Upper lobe of right lung (tissue), 1 donor: ENCODE measurements at places on chromosomes 16 and 17. TPM values are rescaled to one million over a fixed set of nuclear protein-coding genes. Genes with fewer than 3 reads are reported as not detected.
A peak's percentile ranks its signal among the peaks of the same experiment; 100 is the strongest.

Gene NDEL1
- 80.6 TPM for total RNA-seq

DNA sequence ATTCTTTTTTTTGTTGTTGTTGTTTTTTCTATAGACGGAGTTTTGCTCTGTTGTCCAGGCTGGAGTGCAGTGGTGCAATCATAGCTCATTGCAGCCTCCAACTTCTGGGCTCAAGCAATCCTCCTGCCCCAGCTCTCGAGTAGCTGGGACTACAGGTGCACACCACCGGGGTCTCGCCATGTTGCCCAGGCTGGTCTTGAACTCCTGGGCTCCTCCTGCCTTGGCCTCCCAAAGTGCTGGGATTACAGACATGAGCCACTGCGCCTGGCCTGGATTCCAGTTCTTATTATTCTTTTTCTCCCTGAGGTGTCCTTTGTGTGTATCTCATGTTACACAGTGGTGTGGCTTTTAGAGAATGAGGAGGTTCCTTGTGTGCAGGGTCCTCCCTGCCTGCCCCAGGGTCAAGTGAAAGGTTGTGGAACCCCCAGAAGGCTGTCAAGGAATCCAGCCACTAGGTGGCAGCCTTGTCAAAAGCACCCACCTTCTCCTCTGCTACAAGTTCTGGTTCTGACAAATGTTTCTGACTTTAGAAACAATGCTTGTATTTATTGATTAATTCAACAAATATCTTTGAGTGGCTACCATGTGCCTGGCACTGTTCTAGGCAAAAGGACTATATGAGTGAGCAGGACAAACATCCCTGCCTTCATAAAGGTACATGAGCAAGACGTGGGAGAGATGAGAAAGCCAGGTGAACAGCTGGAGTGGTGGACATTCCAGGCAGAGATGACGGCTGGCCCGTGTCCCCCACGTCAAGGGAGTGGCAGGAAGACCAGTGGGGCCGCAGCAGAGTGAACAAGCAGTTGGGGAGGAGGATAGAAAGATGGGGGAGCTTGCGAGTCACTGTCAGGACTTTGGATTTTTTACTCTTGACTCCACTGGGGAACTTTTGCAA lies 112.4 kb downstream of the SPECC1 start:
- no peaks in the 10 kb centered on the region for H3K36me3 ChIP-seq
- H3K27ac ChIP-seq, result no peak overlapping the region

DNA sequence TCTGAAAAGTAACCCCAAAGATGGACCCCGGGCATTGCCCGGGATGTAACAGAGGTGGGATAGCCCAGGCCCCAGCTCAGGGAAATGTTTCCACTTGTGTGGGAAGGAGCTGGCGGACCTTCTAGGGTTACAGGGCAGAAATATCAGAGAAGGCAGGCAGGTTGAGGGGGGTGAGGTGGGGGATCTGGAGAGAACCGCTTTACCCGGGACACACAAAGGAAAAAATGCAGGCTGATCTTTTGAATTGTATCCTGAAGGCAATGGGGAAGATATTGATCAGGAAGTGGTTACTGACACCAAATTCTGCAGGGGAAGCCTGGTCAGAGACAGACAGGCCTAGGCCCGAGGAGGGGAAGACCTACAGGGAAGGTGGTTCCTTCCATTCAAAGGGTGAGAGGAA lies 3.5 kb downstream of the SLC47A1 start:
- H3K27ac ChIP-seq, result no peak overlapping the region
- no peak overlapping the region for H3K4me3 ChIP-seq
- peaks cover 4% of the 10 kb centered on the region for H3K27me3 ChIP-seq
- peak; percentile 16 for DNase-seq
- no peaks in the 10 kb centered on the region for H3K36me3 ChIP-seq

Gene OTOA
- 0.90 TPM for total RNA-seq

DNA sequence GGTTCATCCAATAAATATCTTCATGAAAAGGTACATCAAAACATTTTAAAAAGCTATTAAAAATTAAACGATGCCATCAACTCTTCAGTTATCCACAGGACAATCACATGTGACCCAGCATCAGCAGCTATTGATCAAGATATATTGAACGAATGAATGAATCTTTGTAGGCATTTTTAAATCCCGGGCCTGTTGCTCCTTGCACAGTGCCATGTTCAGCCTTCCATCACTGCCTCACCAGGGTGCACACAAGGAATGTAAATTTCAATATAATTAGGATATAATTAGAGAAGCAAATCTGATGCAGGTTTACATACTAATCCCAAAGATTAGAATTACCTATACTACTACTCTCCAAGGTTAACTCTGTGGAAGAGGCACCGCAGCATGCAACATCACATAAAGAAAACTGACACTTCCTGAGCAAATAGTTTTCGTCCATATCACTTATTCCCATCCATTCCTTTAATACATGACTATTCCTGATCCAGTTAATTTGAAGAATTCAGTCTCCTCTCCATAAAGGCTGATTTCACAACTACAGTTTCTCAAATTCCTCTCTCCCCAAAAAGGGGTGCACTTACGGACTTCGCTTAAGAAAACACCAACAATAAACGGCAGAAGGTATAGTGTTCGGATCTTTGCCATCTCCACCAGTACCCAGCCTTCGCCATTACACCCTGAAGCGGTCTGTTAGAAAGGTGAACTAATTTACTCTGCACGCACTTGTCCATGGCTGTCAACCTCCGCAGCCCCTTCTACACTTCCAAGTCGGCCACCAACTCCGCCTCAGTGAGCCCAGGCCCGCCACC lies 938 bp downstream of the NCOR1 start:
- no peak for DNase-seq
- H3K36me3 ChIP-seq, result no peaks in the 10 kb centered on the region
- H3K27me3 ChIP-seq, result no peaks in the 10 kb centered on the region
- H3K27ac ChIP-seq, result peak overlapping the region; percentile 97
- peaks cover 42% of the 10 kb centered on the region for H3K4me1 ChIP-seq

Gene NECAB2
- not detected for total RNA-seq

DNA sequence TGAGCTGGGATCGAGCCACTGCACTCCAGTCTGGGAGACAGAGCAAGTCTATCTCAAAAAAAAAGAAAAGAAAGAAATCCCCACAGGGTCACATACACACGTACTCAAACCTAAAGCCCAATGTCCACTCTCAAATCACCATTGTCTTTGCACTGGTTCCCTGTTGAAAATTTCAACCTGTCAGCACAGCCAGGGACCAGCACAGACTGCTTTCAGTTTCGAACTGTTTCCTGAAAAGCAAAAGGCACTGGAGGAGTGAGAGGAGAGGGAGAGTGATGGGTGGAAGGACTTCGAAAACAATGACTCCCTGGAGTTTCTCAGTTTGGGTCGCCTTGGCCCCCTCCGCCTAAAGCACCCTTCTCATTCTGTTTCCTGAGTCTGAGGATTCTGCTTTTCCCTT lies 9.0 kb upstream of the CD300C start:
- H3K4me3 ChIP-seq, result no peak overlapping the region
- no peaks in the 10 kb centered on the region for H3K27me3 ChIP-seq
- H3K27ac ChIP-seq, result no peak overlapping the region
- no peaks in the 10 kb centered on the region for H3K36me3 ChIP-seq

DNA sequence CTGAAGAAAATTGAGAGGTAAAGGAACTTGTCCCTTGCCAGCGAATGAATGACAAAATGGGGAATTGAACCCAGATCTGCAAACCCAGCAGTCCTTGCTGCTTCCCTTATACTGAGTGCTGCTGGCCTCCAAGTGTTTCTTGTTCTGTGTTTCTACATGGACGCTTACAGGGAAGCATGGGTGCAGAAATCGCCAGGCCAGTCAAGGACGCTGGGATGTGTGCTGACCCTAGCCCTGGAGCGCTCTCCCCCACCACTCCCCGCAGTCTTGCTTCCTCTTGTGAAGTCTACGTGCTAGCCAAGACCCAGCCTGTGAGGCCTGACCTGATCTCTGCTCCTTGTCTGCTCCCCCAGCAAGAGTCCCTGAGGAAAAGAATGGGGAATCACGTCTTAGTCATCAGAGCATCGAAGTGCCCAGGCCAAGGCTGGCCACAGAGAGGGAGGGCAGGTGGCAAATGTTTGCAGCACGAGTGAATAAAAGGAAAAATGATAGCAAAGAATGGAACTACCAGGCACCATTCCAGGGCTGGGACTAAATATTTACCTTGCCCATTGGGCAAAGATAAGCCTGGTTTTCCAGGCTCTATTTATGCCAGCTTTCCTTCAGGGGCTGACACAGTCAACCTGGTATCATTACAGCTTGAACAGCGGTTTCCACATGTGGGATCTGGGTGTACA lies 17.4 kb downstream of the CA4 start:
- no peak overlapping the region for H3K4me3 ChIP-seq
- H3K4me1 ChIP-seq, result peaks cover 33% of the 10 kb centered on the region
- no peak overlapping the region for H3K27ac ChIP-seq
- no peaks in the 10 kb centered on the region for H3K27me3 ChIP-seq
- H3K36me3 ChIP-seq, result no peaks in the 10 kb centered on the region

- H3K36me3 ChIP-seq, result no peaks in the 10 kb centered on the region
- no peak overlapping the region for H3K27ac ChIP-seq
- no peak for DNase-seq
- H3K27me3 ChIP-seq, result no peaks in the 10 kb centered on the region
Observed at GRCh38 chr17:15154618-15155017, 110.5 kb downstream of the PMP22 start.

Gene ADGRG3
- total RNA-seq, result 5.8 TPM

GRCh38 chr16:72270531-72270930 lies 98.6 kb upstream of the PMFBP1 start:
- no peaks in the 10 kb centered on the region for H3K27me3 ChIP-seq
- no peak for DNase-seq
- H3K27ac ChIP-seq, result no peak overlapping the region
- no peaks in the 10 kb centered on the region for H3K36me3 ChIP-seq
